ENCODE measurements at places on chromosomes 11 and 22.

DNA sequence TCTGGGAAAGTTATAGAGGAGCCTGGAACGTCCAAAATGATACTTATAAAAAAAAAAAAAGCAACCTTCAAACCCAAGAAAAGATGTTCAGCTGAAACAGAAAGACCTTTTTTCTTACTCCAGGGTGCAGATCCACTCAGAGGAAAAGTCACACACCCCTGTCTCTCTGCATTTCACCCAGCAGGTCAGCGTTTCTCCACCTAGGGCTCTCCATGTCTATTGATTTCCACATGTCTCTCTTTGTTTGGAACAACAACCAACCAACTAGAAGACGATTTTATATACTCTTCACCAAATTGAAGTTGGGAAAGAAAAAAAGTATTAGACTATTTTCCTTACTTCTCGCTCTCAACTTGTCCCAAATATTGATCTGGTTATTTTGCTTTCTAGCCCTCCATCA, 42.2 kb upstream of the BLID start:
- DNase-seq, result no peak

DNA sequence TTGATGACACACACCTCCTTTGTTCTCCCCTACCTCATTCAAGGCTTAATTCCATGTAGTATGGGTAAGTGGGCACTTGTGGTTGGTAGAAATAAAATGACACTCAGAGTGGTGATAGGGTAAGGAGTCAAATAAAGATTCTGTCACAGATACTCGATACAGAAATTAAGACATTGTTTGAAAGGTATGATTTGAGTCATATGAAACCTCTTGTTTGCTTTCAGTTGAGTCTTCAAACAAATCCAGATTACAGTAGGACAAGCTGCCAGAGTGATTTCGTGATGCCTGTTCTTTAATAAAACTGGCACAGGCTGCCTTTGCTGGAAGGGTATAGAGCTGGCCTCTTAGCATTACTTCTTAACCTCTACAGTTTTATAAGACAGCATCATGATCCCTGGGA, 182.4 kb downstream of the SPON1 start:
- no peak for DNase-seq

DNA sequence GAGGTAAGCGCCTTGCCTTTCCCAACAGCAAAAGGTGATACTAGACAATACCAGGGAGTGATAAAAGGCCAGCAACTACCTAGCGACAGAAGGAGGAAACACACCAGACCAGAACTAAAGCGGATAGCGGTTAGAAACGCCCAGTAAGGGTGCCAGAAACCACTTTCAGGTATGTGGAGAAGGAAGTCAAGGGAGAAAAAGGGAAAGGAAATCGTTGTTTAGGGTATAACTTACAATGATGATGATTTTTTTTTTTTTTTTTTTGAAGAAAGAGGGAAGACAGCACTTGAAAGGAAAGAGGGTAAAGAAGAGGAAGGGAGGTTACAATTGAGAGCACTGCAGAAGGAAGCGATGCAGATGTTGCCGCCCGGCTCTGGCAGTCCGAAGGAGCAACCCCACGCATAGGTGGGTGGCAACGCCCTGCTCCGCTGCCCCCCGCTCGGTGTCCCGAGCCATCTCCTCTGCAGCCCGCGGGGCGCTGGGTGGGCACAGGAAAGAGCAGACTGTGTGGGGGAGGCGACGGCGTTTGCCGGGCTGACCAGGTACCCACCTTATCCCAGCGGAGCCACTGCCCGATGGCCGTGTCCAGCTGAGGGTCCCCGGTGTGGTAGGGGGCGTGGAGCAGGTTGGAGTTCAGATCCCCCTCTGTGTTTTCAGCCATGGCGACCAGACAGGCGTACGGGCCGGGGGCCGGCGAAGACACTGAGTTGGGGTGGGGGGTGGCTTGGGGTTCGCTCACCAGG, 561 bp downstream of the PGM2L1 start:
- no peak for DNase-seq

- DNase-seq, result no peak
Measured at GRCh38 chr11:114132944-114133394, 73.5 kb downstream of the ZBTB16 start.

DNA sequence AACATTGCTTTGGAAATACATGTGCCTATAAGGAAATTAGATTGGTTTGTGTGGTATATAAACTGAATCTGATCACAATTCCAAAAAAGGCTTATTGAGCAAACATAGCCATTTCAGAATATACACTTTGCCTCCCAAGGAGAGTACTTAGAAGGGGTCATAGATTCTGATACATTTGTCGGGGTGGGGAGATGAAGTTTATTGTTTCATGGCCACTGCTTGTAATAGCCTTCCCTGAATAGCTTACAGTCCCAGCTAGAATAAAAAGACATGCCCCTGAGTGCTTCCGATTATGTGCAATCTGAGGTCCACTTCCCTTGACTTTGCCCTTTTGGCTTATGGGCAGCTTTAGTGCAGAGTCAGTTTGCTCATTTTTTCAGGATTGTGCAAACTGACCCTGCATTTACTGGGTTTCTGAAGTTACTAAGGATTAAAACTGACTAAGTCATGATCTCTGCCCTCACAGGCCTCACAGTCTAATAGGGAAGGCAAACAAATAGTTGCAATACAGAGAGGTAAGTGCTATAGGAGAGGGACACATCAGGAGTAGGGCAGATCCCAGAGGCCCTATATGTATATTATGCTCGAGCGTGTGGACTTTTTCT, 184.2 kb downstream of the BLID start:
- DNase-seq, result no peak

- DNase-seq, result no peak
Measured at GRCh38 chr11:126489836-126490660, 134.6 kb downstream of the ST3GAL4 start.

- no peak for DNase-seq
Measured at GRCh38 chr22:46739094-46739870, 1.2 kb upstream of the CERK start.

DNA sequence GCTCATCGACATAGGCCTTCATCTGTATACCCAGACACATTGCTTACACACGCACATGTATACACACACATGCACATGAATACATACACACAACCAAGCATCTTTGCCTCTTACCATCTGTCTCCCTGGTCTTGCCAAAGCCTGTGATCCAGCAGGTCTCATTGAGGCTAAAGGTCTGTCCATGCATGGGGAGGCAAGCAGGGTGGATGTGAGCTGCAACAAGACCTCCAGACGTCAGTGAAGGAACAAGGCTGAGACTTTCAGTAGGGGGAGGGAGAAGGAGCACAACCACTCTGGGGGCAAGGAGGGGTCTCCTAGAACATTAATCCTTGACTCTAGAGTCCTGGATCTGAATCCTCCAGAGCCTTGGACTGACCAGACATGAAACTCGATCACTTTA, 23.7 kb downstream of the TMPRSS13 start:
- no peak for DNase-seq
